ENCODE measurements at places on chromosomes 13 and 19.

GRCh38 chr19:49210108-49210900, 52.7 kb downstream of the TRPM4 start:
- peak; percentile 33 for DNase-seq

GRCh38 chr13:76385586-76385985, 500.6 kb downstream of the KCTD12 start:
- no peak for DNase-seq

- no peak for DNase-seq
Measured at GRCh38 chr19:5165697-5166019, 175.0 kb downstream of the PTPRS start.

- DNase-seq, result no peak
Measured at GRCh38 chr13:95368998-95369397, 67.7 kb upstream of the ABCC4 start.

GRCh38 chr13:84445776-84446175, 563.5 kb upstream of the SLITRK1 start:
- DNase-seq, result peak; percentile 57

- DNase-seq, result peak; percentile 28
Measured at GRCh38 chr13:23934520-23934919, 37.2 kb upstream of the C1QTNF9B start.

DNA sequence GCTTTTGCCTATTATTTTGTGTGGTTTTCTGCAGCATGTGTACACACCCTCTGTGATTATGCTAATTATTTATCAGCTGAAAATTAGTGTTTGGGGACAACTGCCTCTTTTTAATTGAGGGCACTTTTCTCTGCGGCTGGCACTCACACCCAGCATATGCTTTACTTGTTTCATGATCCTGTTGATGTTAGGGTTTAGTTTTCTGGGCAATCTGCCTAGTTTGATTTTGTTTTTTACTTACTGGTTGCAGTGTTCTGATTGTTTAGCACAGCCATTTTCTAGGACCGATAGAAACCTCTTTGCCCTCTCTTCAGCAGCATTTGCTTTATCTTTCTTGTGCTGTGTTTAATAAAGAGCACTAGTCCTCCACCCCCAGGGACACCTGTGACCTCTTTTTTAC, 161.6 kb downstream of the PAN3 start:
- DNase-seq, result no peak

- DNase-seq, result no peak
Measured at GRCh38 chr19:1672769-1673644, 20.6 kb upstream of the TCF3 start.

- DNase-seq, result no peak
Measured at GRCh38 chr13:106623799-106624460, 56.0 kb upstream of the ARGLU1 start.

DNA sequence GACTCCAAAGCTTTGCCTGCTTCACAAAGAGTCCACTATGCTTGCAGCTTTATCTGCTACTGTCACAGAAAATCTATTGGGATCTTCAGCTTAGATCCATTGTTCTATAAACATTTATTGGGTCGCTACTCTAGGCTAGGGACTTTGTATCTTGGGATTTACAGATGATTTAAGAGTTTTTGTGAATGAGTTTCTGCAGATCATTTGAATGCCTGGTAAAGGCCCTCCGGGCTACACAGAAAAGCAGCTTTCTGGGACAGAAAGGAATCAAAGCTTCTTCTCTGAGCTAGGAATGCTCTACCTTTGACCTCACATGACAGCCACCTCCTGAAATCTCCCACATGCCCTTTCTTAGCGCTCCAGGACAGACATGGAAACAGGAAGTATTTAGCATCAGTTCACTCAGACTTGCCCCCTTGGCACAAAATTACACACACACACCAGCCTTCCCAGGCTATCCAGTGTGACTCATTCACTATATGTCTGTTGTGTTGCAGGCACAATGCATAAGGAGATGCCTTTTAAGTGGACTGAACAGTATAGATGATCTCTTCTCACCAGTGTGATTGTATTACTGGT, 492.4 kb downstream of the DACH1 start:
- DNase-seq, result no peak

DNA sequence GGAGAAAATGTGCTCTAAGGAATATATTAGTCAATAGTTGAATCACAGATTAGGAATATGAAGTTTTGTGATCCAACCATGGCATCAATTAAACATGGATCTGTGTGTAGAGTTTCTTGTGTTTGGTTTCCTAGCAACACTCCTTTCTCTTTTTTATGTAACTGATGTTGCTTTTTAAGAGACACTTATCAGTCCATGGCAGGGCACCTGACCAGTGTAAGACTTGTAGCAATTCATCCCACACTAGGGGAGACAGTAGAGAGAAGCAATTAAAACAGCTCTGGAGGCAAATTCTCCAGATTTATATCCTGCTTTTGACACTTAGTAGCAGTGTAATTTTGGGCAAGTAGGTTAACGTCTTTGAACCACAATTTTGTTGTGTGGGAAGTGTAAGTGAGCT, 1229.0 kb downstream of the PCDH9 start:
- no peak for DNase-seq

GRCh38 chr19:30076751-30077670, 135.0 kb downstream of the URI1 start:
- DNase-seq, result no peak
